ENCODE measurements at places on chromosomes 4 and X. TPM values are rescaled to one million over a fixed set of nuclear protein-coding genes. Genes with fewer than 3 reads are reported as not detected.
A peak's percentile ranks its signal among the peaks of the same experiment; 100 is the strongest.

DNA sequence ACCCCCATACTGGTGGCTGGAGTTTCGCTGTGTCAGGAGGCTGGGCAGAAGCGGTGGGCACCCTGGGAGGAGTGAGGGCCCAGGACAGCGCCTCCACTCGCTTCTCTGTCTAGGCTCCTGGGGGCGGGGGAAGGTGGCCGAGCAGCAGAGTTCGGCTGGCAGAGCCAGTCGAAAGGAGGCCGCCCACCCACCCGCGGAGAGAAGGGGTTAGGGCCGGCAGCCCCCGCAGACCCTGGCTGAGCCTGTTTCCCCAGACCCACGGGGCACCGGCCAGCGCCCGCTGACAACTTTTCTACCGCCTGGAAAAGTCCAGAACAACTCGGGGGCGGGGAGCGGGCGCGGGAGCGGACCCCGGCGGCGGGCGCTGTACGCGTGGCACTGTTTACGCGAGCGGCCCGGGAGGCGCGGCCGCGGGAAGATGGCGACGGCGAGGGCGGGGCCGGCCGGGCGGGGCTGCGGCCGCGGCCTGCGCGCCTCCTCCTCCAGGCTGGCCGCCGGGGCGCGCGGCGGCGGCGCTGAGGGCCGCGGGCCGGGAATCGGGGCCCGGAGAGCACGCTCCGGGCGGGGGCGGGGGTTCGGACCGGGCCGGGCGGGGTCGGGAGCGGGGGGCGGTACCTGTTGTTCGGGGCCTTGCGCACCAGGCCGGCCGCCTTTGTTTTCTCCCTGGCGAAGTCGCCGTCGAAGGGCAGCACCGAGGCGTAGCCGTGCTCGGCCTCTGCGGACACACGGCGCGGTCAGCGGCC lies 628 bp downstream of the MXD4 start:
- DNase-seq = peak; percentile 94
- H3K27me3 ChIP-seq = no peaks in the 10 kb centered on the region
- peak overlapping the region; percentile 93 for H3K4me3 ChIP-seq
- H3K4me1 ChIP-seq = peaks cover 50% of the 10 kb centered on the region

DNA sequence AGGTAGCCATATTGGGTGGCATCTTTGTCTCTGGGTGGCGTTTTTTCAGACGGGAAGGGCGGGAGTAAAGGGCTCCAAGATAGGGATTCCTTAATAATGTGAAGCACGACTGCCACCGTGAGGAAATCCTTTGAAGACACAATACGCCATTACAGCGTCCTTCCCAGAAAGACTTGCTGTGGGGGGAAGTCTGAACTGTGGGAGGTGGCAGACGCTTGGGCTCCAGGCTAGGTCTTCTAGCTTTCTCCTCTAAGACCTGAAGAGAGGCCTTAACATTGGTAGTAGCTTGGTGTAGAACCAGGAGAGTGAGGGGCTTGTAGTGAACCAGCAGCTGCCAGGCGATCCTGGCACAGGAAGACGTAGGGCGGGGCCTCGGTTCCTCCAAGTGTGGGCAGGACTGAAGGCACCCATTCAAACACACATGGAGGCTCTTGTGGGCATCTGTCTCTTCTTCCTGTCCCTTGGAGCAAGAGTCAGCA lies 197.3 kb downstream of the OR13H1 start:
- H3K4me1 ChIP-seq = peaks cover 4% of the 10 kb centered on the region
- no peaks in the 10 kb centered on the region for H3K36me3 ChIP-seq
- peak overlapping the region; percentile 78 for H3K27ac ChIP-seq
- DNase-seq = peak; percentile 89

GRCh38 chrX:67636532-67636931 lies 92.7 kb downstream of the AR start:
- no peak overlapping the region for H3K27ac ChIP-seq
- DNase-seq = no peak
- no peaks in the 10 kb centered on the region for H3K27me3 ChIP-seq
- H3K36me3 ChIP-seq = no peaks in the 10 kb centered on the region
- H3K4me1 ChIP-seq = no peaks in the 10 kb centered on the region

Gene SSX1
- not detected for polyA plus RNA-seq

DNA sequence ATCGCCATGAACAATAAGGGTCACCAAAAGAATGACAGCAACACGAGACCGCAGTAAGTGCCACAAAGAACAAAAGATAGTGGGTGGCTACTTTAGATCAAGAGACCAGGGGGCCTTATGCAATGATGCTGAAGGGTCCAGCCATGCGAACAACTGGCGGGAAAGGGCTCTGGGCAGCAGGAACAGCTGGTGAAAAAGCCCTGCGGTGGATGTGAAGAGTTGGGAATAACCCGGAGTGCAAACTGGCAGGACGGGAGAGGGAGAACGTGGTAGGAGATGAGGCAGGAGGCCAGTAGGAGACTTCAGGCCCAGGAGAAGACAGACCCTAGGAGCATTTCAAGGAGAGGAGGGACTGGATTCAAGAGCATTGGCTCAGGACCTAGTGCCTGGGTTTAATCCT lies 120.2 kb downstream of the AFAP1 start:
- H3K4me1 ChIP-seq = peaks cover 15% of the 10 kb centered on the region
- H3K27ac ChIP-seq = no peak overlapping the region
- DNase-seq = peak; percentile 33
- no peak overlapping the region for H3K4me3 ChIP-seq

- H3K27ac ChIP-seq = peak overlapping the region; percentile 35
- no peaks in the 10 kb centered on the region for H3K27me3 ChIP-seq
- no peak for DNase-seq
- no peak overlapping the region for H3K4me3 ChIP-seq
- no peaks in the 10 kb centered on the region for H3K36me3 ChIP-seq
- H3K4me1 ChIP-seq = no peaks in the 10 kb centered on the region
Measured at GRCh38 chr4:87949961-87950360, 25.6 kb upstream of the SPP1 start.

Data from spleen (tissue), 13 donors.